ENCODE measurements at places on chromosomes 7 and 10.
A peak's percentile ranks its signal among the peaks of the same experiment; 100 is the strongest.

- no peaks in the 10 kb centered on the region for H3K4me1 ChIP-seq
- no peaks in the 10 kb centered on the region for H3K36me3 ChIP-seq
- no peak for DNase-seq
- no peak overlapping the region for H3K4me3 ChIP-seq
- no peak overlapping the region for H3K27ac ChIP-seq
- peaks cover 16% of the 10 kb centered on the region for H3K27me3 ChIP-seq
These were observed 196.3 kb downstream of the LSM5 start for GRCh38 chr7:32293833-32294232.

- no peak for DNase-seq
These were observed 873.9 kb upstream of the MBL2 start for GRCh38 chr10:53646525-53646924.

DNA sequence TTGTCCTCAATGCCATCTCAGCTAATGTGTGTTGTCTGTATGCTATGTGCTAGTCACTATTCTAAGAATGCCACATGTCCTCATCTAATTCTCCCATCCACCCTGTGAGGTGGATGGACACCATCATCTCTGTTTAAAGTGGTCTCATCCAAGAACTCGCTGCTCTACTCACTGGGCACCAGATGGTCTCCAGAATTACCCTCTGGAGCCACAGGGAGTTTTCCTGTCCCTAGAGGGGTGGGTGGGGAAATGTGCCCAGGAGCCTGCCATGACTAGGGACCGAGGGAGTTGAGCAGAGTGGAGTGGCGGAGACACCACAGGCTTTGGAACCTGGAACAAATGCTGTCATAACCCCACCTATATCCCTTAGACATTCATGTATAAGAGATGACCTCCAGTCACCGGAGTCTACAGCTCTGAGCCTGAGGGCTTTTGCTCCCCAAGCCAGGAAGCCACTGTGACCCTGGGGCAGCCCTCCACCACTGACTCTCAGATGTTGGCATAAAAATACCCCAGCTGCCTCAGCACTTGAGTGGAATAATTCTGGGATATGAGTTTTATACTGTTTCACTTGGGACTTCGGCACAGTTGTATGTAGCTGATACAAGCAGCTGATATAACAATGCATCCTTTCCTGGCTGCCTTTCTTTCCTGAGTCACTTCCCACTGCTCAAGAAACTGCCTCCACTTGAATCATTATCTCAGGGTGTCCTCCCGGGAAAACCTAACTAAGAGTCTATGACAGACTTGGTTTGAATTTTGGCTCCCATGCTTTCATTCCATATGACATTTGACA is 61.5 kb upstream of the RAPGEF5 start:
- H3K27me3 ChIP-seq, result peaks cover 1% of the 10 kb centered on the region
- no peak overlapping the region for H3K27ac ChIP-seq
- no peaks in the 10 kb centered on the region for H3K36me3 ChIP-seq
- DNase-seq, result no peak
- no peak overlapping the region for H3K4me3 ChIP-seq

GRCh38 chr10:113980408-113981087 is 63.1 kb upstream of the ADRB1 start:
- no peak overlapping the region for H3K4me3 ChIP-seq
- peaks cover 8% of the 10 kb centered on the region for H3K4me1 ChIP-seq
- H3K27ac ChIP-seq, result no peak overlapping the region
- H3K36me3 ChIP-seq, result no peaks in the 10 kb centered on the region
- no peak for DNase-seq

GRCh38 chr7:129168231-129169021 is 20.0 kb upstream of the SMO start:
- H3K27me3 ChIP-seq, result no peaks in the 10 kb centered on the region
- peak overlapping the region; percentile 87 for H3K4me3 ChIP-seq
- no peak for DNase-seq

- peaks cover 4% of the 10 kb centered on the region for H3K27me3 ChIP-seq
- no peak overlapping the region for H3K27ac ChIP-seq
- no peak for DNase-seq
- no peaks in the 10 kb centered on the region for H3K4me1 ChIP-seq
- no peak overlapping the region for H3K4me3 ChIP-seq
- no peaks in the 10 kb centered on the region for H3K36me3 ChIP-seq
These were observed 374.8 kb downstream of the INHBA start for GRCh38 chr7:41328131-41328530.

DNA sequence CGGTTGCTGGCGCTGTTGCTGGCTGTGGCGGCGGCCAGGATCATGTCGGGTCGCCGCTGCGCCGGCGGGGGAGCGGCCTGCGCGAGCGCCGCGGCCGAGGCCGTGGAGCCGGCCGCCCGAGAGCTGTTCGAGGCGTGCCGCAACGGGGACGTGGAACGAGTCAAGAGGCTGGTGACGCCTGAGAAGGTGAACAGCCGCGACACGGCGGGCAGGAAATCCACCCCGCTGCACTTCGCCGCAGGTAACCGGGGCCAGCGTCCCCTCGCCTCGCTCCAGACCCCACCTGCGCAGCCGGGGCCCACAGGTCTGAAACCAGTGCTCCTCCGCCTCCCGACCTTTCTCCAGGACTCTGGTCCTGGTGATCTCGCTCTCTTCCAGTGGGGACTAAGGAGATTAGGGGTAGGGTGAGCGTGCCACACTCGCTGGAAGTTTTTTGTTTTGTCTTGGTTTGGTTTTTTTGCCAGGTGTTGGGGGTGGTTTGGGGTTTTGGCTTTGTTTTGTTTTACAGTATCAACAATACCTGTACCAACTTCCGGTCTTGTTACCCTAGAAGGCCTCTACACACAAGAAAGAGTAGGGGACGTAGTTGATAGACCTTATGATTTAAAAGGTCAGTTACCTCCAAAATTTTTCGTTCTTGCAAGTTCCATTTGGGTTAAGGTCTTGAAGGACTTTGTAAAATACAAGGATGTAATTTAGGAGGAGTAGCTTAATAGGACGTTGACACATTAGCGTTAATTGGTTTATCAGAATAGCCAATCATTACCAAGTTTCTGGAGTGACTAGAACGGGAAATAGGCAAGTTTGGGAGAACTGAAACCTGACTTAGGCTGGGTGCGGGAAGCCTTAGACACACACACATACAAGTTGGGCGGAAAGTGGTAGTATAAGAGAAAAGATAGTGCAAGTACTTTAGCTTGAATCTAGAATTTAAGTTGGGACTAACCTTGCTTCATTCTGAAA is 704 bp downstream of the TNKS2 start:
- peaks cover 52% of the 10 kb centered on the region for H3K4me1 ChIP-seq
- H3K27me3 ChIP-seq, result no peaks in the 10 kb centered on the region
- H3K36me3 ChIP-seq, result peaks cover 6% of the 10 kb centered on the region
- DNase-seq, result no peak
- peak overlapping the region; percentile 98 for H3K27ac ChIP-seq

DNA sequence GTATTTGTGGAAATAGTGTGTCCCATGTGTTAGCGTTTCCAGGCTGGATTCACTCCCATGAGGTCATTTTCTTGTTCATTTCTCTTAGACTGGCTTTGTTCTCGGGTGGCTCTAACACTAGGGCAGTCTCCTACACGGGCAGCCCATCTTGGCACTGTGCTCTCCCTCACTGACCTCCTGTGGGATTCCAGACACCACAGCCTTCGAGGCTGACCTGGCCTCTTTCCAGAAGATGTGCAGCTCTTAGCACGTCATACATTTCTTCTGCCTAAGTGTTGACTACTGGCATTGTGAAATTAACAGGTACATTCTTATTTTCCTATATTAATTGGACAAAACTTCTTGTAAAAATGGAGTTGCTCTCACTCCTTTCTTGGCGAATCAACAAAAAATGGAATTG is 72.8 kb downstream of the INSYN2A start:
- H3K4me1 ChIP-seq, result no peaks in the 10 kb centered on the region
- no peaks in the 10 kb centered on the region for H3K36me3 ChIP-seq
- no peak for DNase-seq
- no peak overlapping the region for H3K27ac ChIP-seq

GRCh38 chr10:77405771-77406241 is 231.8 kb downstream of the KCNMA1 start:
- H3K27me3 ChIP-seq, result peaks cover 7% of the 10 kb centered on the region
- DNase-seq, result no peak
- no peak overlapping the region for H3K4me3 ChIP-seq
- no peaks in the 10 kb centered on the region for H3K36me3 ChIP-seq
- no peak overlapping the region for H3K27ac ChIP-seq

DNA sequence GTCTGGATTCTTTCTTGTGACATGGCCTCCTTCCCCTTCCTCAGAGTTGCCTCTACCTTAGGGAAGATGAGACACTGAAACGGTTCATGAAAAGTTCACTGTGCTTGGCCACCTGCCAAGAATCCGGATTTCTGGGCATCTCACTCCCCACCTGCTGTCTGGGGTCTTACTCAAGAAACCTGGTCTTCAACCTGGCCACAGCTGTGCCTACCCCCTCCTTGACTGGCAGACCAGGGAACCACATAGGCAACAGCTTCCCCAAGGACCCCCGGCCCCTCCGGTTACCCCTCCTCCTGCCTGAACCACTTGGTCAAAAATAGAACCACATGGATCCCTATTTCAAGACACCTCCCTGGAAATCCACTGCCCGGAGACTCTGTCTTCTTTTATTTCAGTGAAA is 58.7 kb upstream of the NANOS1 start:
- no peak overlapping the region for H3K27ac ChIP-seq
- H3K4me1 ChIP-seq, result no peaks in the 10 kb centered on the region
- no peak for DNase-seq

GRCh38 chr10:84665883-84666463 is 337.6 kb downstream of the CCSER2 start:
- DNase-seq, result no peak
- H3K4me3 ChIP-seq, result no peak overlapping the region
- no peak overlapping the region for H3K27ac ChIP-seq
- H3K4me1 ChIP-seq, result no peaks in the 10 kb centered on the region
- no peaks in the 10 kb centered on the region for H3K36me3 ChIP-seq
- no peaks in the 10 kb centered on the region for H3K27me3 ChIP-seq

GRCh38 chr10:113126229-113127201 is 176.5 kb downstream of the TCF7L2 start:
- H3K4me3 ChIP-seq, result no peak overlapping the region
- peaks cover 26% of the 10 kb centered on the region for H3K27me3 ChIP-seq
- DNase-seq, result no peak
- no peaks in the 10 kb centered on the region for H3K36me3 ChIP-seq
- H3K4me1 ChIP-seq, result no peaks in the 10 kb centered on the region
- H3K27ac ChIP-seq, result no peak overlapping the region

DNA sequence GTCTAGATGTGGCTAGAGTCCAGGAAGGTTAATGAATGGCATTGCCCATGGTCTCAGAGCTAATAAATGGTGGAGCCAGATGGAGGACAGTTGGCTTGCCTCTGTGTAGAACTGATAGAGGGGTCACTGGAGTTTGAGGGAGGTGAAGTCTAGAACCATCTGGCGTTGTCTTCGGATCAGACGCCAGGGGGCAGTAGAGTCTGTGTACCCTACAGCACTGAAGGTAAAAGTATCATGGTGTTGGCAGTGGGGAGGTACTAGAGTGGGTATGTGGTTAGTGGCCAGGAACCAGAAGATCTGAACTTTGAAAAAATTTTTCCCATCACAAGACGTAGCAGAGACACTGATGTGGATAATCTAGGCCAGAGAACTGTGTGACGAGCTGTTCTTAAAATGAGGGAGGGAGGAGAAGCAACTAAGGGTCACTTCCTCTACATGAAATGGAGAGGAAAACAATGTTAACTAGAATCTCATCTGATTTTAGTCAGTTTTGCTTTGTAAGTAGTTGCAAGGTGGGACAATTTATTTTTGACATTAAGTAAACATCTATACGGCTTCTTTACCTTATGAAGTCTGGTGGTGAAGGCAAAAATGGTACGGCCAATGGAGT is 227.9 kb upstream of the PRSS58 start:
- no peak for DNase-seq
- no peak overlapping the region for H3K27ac ChIP-seq
- no peaks in the 10 kb centered on the region for H3K36me3 ChIP-seq
- H3K4me1 ChIP-seq, result peaks cover 9% of the 10 kb centered on the region

DNA sequence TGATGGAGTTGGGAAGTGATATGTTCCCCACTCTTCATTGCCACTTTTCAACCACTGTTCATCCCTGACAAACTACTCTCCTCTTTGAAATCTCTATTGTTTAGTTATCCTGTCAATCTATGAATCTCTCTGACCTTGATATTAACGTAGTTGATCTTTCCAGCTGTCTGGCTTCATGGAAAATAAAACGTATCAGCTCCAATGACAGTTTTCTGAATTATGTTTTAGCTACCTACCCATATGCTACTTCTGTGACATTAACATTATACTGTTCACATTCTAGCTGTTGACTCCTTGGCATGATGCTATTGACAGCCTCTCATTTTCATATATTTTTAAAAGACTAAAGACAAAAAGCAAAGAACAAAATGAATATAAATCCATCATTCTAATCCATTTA is 53.3 kb downstream of the PCLO start:
- H3K27me3 ChIP-seq, result no peaks in the 10 kb centered on the region
- H3K27ac ChIP-seq, result no peak overlapping the region

DNA sequence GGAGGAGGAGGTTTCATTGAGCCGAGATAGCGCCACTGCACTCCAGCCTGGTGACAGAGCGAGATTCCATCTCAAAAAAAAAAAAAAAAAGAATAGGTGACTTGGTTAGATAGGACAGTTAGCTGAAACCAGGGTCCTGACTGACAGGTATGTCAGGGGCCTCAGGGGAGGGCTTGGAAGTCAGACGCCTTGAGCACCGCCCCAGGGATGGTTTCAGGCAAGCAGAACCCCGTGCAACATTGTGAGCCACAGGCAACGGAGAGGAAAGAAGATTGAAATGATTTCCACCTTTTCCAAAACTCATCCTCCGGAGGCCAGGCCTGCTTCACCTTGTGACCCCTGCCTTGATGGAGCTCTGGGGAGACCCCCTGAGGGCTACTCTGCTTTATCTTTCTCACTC is 8.6 kb downstream of the UCMA start:
- H3K4me3 ChIP-seq, result no peak overlapping the region
- no peaks in the 10 kb centered on the region for H3K4me1 ChIP-seq
- H3K27me3 ChIP-seq, result peaks cover 3% of the 10 kb centered on the region
- H3K27ac ChIP-seq, result no peak overlapping the region
- H3K36me3 ChIP-seq, result no peaks in the 10 kb centered on the region

DNA sequence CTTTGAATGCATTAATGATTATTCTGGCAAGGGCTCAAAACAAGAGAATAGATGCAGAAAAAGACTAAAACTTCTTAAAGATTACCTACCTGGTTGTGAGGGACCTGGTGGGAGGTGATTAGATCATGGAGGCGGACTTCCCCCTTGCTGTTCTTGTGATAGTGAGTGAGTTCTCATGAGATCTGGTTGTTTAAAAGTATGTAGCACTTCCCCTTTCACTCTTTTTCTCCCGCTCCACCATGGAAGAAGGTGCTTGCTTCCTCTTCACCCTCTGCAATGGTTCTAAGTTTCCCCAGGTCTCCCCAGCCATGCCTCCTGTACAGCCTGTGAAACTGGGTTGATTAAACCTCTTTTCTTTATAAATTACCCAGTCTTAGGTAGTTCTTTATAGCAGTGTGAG is 226.6 kb downstream of the ARHGAP12 start:
- H3K36me3 ChIP-seq, result peaks cover 1% of the 10 kb centered on the region
- no peak overlapping the region for H3K4me3 ChIP-seq
- peaks cover 4% of the 10 kb centered on the region for H3K27me3 ChIP-seq
- no peak for DNase-seq
- H3K27ac ChIP-seq, result peak overlapping the region; percentile 17

Measured in memory B cell (primary cell).